Retina (tissue), 1 donor: ENCODE measurements at places on chromosomes 11 and 22.
A peak's percentile ranks its signal among the peaks of the same experiment; 100 is the strongest.

DNA sequence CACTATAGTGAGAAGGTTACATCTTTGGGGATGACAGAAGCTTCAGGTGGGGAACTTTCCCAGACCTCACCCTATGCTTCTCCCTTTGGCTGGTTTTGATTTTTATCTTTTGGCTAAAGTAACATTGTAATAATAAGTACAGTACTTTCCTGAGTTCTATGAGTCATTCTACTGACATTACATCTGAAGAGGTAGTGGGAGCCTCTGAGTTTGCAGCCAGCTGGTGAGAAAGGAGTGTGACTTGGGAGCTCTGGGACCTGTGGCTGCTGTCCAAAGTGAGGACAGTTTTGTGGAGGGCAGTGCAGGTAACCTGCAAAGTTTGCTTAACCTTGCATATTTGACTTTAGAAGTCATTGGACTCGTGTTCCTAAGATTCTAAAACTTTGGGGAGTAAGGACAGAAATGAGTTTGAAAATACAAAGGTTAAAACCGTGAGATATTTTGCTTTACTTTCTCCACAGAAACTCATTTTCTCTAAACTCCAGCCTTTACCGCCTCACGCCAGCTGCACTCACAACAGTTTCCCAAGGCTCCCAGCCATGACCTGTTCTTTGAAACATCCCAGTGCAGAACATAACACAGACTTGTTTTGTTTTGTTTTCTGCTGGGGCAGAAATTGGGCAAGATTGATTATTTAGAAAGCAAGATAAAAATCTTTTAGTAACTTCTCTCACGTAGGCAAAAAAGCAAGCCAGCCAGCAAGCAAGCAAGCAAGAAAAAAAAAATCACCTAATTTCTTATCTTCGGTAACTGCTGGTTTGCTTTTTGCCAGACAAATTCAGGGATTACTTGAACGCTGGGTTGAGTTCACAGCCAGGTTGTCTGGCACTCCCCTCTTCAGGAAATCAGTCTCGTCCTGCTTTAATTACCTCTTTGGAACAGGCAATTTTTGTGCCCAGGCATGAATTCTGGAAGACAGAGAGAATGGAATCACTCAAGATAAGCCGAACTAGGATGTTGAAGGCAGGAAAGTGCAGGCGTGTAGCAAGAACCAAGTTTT lies 478.3 kb upstream of the ISX start:
- DNase-seq = no peak

DNA sequence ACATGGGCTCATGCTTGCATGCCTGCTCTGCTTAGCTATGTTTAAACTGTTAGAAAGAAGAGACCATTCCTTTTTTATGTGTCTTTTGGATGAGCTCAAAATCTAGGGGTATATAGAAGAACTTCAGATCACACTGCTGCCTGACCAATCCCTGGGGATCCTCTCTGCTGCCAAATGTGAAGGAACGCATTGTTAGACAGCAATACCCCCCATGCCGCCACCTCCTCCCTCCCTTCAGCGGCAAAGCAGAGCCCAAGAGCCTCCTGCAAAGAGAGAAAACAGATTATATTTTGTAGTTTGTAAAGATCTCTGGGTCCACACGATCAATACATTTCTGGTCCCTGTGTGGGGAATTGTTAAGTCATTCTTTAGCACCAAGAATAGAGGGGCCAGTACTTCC lies 677.6 kb downstream of the NTM start:
- no peak for DNase-seq

- no peak for DNase-seq
Measured at GRCh38 chr11:108019870-108020540, 11.3 kb downstream of the CUL5 start.

DNA sequence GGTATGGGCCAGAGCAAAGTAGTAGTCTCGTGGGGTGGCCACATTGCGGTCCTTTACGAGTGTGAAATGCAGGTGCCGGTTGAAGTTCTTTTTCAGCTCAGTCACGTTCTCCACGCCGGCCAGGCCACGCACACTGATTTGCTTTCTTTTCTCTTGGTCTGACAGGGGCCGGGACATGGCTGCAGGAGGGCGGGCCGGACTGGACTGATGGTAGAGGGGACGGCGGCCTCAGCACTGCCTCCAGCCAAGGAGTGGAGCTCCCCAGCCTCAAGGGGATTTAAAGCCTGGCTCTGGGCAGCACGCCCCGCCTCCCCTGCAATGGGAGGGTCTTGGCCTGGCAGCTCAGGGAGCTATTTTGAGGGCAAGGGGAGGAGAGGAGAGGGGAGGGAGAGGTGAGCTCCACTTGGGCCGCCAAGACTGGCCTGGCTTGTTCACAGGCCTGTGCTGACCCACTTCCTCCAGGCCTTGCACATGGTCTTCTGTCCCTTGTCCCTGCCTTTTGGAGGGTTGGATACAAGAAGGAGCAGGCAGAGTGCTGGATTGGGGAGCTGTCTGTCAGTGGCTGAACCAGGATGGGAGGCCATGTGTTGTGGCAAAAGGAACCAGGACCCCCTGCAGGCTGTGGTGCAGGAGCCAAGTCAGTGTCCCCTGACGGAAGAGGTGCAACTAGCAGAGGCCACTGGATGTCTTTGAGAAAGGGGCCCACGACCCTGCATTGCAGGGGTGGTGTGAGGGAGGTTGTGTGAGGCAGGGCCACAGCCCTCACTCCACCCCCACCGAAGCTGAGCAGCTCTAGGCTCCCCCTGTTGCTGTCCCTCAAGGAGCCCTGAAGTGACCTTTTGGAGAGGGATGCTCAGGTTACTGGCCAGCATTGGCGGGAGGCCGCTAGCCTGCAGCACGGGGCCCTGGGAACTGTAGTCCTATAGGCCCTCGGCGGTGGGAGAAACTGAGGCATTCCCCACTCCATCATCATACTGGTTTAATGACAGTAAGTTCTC lies at the start of gene PYGM:
Gene PYGM (minus strand): TSS at position 253 of the 998 bp plus-strand sequence. CDS start 76 bp downstream, at position 177.
- peak; percentile 84 for DNase-seq

GRCh38 chr11:32574421-32574820 lies 9.2 kb upstream of the EIF3M start:
- no peak for DNase-seq

DNA sequence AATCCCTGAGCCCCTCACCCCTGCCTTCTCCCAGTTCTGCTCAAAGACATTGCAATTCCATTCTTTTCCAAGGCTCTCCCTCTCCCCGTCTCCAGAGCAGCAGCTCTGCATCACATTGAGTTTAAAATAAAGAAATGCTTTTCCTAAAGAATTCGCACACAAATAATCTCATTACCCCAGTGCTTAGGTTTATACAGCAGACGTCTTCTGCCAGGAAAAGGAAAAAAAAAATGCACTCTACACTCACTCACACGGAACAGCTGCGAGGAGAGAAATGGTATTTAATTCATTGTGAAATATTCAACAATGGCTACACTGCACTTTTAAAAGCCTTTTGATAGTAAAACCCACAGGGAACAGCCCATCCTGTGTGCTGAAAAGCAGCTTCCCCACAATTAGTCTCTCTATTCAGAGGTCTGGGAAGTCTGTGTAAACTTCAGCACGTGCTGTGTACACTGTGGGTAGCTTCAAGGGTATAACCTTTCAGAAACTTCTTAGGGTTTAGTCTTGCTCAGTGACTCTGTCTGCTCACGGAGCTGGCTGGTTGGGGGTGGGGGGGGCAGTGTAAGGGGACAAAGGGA lies 42.8 kb downstream of the ETS1 start:
- DNase-seq = no peak

GRCh38 chr11:8683115-8683807 lies 669 bp downstream of the RPL27A start:
- DNase-seq = no peak

GRCh38 chr11:88410656-88411055 lies 73.1 kb upstream of the CTSC start:
- DNase-seq = no peak

- no peak for DNase-seq
Measured at GRCh38 chr22:30280505-30280904, 8.8 kb downstream of the CASTOR1 start.

- no peak for DNase-seq
Measured at GRCh38 chr11:21546703-21547102, 646.2 kb upstream of the ANO5 start.

- no peak for DNase-seq
Measured at GRCh38 chr11:79400717-79401330, 40.0 kb downstream of the TENM4 start.

DNA sequence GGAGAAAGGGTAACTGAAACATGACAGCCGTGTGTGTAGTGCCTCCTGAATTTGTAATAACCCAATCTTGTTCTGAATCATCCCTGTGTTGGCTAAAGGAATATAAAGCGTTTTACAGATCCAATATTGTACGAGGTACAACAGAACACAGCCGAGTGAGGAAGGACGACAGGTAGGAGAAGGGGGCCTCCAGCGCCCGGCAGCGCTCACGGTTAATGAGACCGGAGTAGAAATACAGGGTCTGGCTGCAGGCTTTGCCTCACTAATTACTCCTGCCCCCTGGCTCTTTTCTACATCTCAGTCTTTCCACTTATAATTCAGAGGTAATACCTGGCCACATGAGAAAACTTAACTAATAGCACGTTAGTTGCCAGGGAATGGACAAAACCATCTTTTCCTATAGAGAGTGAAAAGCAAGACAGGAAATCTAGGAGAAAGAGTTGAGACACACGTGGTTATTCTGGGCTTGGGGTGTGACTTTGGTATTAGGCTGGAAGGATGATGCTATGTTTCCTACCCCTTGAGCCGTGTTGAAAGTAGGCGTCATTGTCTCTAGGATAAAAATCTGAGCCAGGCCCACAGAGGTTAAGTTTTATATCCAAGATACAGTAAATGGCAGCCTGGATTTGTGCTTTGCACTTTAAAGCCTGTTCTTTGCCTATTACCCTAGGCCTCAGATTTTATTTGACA lies 54.1 kb downstream of the GRIK4 start:
- no peak for DNase-seq

GRCh38 chr11:95081010-95081409 lies 8.6 kb upstream of the ENDOD1 start:
- DNase-seq = no peak

- peak; percentile 8 for DNase-seq
Measured at GRCh38 chr11:5369789-5370188, 13.8 kb upstream of the OR51M1 start.

DNA sequence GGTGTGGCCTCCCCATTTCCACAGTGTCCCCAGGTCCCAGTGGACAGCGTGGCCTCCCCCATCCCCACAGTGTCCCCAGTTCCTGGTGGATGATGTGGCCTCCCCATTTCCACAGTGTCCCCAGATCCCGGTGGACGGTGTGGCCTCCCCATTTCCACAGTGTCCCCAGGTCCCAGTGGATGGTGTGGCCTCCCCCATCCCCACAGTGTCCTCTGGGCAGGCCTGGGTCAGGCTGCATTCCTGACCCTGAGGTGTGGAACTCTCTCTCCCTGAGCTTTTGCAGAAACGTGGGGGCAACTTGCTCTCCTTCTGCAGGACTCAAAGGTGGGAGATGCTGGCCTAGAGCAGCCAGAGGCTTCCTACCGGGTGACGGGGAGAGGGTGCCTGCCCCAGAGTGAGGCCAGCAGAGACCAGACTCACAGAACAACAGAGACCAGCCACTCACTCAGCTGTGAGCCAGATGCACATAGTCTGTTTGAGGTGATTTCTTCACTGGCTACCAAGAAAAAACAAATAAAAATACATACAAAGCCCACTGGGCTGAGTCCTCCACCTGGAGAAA lies 85.8 kb upstream of the FGF3 start:
- no peak for DNase-seq

GRCh38 chr11:19853016-19853415 lies 140.4 kb downstream of the NAV2 start:
- no peak for DNase-seq

DNA sequence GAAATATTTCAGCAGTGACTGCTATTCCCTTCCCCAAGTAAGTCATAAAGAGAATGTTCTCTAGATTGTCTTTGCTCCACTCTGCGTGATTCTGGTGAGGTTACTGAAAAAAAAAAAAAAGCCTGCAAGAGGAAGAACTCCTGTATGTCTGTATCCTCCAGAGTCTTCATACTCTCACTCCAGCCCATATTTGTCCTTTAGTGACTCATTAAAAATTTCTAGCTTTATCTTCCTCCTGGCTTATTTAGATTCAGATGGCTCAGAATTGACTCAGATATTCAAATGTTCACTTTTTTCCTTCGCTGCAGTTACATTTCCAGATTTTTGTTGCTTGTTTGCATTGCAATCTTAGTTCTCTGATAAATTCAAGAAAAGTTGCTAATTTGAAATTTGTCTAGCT lies 76.3 kb upstream of the CNTN5 start:
- DNase-seq = no peak

DNA sequence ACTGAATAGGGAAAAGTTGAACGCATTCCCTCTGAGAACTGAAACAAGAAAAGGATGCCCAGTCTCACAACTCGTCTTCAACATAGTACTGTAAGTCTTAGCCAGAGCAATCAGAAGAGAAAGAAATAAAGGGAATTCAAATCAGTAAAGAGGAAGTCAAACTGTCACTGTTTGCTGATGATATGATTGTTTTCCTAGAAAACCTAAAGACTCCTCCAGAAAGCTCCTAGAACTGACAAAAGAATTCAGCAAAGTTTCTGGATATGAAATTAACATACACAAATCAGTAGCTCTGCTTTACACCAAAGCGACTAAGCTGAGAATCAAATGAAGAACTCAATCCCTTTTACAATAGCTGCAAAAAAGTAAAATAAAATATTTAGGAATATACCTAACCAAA lies 471.2 kb upstream of the CNTN5 start:
- DNase-seq = no peak

DNA sequence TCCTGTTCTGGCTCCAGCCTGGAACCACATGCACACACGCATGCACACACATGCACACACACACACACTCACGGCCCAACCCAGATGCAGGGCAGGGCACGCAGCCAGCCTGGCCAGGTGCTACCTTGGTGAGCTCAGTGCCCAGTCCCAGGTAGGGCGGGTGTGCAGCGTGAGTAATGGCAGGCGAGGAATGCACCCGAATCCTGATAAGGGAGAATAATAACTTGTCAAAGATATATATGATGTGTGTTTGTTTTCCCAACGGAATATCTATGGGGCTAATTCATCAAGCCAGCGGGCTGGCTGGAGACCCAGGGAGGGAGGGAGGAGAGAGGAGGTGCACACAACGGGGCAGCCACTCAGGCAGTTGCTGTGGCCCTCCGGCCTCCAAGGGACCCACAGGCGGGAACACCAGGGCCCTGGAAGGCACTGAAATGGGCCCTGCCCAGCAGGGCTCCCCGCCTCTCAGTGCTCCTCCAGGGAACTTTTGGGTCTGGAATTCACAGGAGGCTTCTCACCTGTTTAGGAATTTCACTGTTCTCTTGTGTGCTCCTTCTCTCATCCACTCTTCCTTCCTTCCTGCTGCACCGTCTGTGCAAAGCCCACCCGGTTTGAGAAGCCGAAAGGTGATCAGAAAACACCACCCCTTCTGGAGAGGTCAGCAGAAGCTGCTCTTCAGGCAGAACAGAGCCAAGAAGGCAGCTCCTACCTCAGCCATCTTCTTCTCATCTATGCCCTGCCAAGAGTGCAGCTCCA lies 79.0 kb downstream of the BUD13 start:
- DNase-seq = no peak

GRCh38 chr11:62603072-62603408 lies 1.4 kb upstream of the MTA2 start:
- DNase-seq = no peak

DNA sequence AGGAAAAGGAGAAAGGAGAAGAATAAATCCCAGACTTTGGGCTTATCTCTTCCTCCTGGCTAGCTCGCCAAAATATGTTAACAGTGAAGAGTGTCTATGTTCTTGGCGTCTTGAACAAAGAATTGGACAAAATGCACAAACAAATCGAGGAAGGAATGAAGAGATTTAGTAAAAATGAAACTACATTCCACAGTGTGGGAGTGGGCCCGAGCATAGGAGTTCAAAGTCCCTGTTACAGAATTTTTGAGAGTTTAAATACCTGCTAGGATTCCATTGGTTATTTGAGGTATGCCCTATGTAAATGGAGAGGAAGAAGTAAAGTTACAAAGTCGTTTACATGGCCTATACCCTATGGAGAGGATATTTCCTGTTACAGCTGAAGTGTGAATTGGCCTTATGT lies 525.1 kb upstream of the CNTN5 start:
- DNase-seq = no peak
